ENCODE measurements at places on chromosomes 1 and 21. TPM values are rescaled to one million over a fixed set of nuclear protein-coding genes. Genes with fewer than 3 reads are reported as not detected.

Gene KRTAP19-1
- not detected for total RNA-seq

Gene IGSF3
- total RNA-seq: 0.68 TPM

Gene PLA2G2D
- total RNA-seq: not detected

Gene KIF17
- total RNA-seq: 3.8 TPM

Gene RSBN1
- total RNA-seq: 24.8 TPM
